ENCODE measurements at places on chromosomes 6 and 20.

GRCh38 chr6:22081709-22082108, 215.1 kb downstream of the PRL start:
- no peak for DNase-seq

- DNase-seq: no peak
These were observed 1.1 kb upstream of the SLC22A23 start for GRCh38 chr6:3457710-3458602.

DNA sequence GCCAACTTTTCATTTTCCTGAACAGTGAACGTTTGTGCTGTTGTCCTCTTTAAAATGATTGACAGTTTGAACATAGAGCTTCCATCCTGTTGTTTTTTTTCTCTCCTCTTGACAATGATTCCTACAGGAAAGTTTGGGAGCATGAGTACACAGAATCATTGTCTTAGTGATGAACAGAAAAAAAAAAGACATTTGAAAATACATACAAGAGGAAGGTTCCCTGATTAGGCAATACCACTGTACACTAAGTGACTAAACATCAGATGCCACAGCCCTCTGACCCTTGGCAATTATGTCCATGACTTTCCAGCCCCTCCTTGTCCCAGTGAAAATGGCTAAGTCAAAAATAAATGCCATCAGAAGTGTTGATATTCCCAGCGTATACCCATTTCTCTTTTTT, 71.5 kb downstream of the RTN4IP1 start:
- no peak for DNase-seq

- no peak for DNase-seq
These were observed 23.8 kb upstream of the TNFAIP3 start for GRCh38 chr6:137843211-137843610.

- no peak for DNase-seq
These were observed 38.6 kb downstream of the OVOL2 start for GRCh38 chr20:18019068-18019467.

DNA sequence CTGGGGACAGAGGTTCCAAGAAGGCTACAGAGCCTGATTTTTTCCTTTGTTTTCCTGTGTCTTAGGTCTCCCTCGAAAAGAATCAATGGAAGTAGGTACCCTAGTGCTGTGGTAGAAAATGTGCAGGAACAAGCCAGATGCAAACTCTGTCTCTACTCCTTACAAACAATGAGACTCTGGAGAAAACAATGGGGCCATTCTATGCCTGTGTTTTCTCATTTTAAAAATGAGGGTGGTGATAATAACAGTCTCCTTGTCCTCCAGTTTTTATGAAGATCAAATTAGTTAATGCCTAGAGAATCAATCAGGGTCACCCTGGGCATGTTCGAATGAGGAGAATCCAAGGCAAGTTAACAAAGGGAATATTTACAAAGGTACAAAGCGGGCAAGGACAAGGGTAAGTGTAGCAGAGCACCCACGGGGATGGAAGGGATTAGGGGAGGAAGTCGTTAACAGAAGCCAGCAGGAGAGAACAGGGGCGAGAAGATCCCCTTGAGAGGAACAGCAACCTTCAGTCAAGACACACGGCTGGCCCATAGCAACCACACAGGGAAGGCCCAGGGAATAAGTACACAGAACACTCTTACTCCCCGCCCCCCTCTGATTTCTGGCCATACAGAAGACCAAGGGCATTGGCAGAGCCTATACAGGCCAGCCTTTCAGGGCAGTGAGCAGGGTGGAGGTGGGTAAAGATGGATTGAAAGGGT, 342.8 kb downstream of the PTPRT start:
- no peak for DNase-seq

- DNase-seq: no peak
These were observed 8.8 kb upstream of the SMOC2 start for GRCh38 chr6:168432196-168432595.

GRCh38 chr6:4553387-4553786, 222.8 kb upstream of the CDYL start:
- DNase-seq: no peak

DNA sequence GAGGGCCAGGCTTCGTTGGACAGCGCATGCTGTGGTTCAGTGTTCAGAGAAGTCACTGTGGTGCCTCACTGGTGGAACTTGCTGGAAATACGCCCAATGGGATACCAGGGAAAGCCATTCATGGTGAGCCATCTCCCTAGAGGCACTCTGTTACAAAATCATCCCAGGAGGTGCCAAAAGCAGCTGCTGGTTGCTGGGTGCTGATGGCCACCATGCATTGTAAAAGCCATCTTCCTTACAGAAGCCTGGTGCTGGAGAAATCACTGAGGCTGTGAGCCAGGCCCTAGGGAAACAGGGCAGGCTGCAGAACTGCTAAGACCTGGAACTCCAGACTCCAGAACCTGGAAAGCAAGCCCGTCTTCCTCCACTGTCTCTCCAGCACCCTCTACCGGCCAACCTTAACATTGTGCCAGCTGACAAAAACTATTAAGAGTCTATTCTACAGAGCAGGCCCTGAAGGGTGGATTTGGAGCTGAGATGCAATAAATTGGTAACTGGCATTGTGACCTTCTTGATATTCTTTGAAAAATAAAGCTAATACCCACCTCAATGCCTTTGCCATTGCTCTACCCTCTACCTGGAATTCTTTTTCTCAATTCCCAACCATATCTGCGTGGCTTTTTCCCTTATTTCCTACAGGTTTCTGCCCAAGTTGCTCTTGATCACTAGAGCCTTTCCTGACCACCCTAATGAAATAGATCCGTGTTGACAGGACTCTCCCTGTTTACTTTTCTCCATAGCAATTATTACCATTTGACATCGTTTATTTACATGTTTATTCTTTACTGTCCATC, 18.5 kb downstream of the SNRPB start:
- no peak for DNase-seq

DNA sequence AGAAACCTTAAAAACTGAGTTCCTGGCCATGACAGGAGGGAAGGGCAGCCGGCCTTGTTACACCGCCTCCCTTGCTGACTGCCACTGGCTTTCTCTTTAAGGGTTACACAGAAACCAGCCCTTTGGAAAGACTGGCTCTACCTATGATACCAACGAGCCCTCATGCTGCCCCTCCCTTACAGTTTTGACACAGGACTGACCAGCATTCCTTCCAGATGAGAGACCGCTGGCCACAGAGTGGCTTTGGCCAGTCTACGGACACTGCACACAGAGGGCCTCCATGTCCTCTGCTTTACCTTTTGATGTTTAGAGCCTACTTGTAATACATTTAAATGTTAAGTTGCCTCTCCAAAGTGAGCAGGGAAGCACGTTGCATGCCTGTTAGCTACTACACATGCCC, 243.2 kb upstream of the GMDS start:
- DNase-seq: no peak

DNA sequence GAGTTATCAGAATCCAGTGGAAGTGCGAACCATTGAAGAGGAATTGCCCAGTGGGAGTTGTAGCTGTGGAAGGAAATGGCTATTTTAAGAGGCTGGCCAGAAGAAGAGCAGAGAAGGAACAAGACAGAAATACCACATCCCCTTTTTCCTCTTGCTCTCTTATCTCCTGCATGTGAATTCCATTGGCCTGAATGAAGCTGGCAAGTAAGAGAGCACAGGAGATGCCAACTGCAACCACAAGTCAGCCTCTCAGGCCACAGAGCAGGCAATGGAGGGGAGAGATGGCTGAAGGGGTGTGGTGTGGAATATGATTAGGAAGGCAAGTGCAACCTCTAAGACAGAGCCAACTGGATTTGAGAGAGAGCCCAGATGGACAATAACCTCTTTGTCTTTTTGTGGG, 362.7 kb upstream of the IMPG1 start:
- DNase-seq: no peak

- peak; percentile 52 for DNase-seq
These were observed 230.1 kb upstream of the SUPT3H start for GRCh38 chr6:45607798-45608197.

- no peak for DNase-seq
These were observed 19.9 kb upstream of the BPIFA2 start for GRCh38 chr20:33148040-33148439.

DNA sequence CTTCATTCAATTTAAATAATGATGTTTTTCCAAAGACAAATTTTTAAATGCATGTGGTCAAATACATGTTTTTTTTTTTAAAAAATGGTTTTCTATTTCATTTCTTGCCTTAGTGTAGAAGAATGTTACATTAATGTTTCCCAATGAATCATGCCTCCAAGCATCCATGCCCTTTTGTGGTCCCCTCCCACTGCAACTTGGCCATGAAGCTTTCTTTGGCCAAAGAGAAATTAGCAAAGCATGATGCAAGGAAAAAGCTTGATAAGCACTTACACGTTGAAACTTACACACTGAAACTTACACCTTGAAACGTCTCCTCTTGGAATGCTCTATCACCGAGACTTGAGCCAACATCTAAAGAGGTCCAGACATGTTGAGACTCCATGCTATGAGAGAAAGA, 93.0 kb upstream of the ELOVL5 start:
- no peak for DNase-seq

GRCh38 chr6:13006578-13007300, 290.2 kb downstream of the PHACTR1 start:
- no peak for DNase-seq

DNA sequence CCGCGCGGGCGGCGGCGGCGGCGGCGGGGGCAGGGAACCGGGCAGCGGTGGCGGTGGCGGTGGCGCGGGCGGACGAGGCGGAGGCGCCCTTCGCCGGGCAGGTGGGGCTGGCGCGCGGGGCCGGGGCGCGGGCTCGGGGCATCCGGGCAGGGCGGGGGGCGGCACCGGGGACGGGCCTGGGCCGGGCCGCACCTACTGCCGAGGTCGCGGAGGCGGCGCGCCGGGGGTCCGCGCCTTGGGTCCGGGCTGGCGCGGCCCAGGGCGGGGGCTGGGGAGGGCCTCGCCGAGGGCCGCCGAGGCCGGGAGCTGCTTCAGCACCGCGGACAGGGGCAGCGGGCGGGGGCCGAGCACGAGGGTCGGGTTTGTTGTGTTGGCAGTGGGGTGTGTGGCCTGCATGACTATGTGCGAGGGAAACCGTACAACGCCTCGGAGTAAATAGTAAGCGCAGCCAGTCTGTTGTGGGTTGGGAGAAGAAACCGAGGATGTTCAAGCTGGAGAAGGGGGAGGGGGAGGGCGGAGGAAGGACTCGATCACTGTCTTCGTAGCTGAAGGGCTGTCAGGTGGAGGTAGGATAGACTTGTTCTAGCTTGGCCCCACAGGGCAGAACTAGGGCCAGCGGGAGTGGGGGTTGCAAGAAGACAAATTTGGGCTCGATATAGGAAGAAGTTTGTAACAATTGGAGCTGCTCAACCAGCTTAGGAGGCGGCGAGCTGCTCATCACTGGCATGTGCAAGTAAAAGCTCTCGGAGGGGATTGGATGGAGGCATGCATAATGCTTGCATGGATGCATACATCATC, 593 bp downstream of the MMP24 start:
- no peak for DNase-seq

DNA sequence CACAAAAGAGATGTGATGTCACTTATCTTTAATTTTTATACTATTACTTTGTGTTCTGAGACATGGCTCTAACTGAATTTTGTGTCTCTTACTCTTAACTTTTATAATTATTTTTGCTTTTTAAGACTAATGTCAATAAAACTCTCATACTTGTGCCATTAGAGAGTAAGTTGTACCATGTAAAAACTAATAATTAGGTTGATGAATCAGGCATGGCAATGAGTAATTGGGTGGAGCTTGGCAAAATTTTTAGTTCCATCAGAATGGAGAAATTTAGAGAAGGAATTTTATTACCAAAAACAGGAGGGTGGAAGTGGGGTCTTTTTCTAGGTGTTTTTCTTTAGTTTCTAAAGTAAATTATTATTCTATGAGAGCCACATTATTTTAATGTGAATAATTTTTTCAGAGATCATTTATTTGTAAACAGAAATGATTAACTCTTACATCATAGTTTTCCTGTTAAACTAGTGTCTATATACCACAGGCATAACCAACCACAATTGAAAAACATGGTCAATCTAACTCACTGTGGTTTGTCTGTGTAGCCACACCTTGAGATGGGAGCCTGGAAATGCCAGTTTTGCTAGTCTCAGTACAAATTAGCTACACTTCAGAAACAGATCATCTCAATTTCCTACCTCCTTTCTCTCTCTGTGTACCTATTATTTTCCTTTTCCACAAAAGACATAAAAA, 51.8 kb downstream of the ELOVL4 start:
- no peak for DNase-seq

- DNase-seq: no peak
These were observed 93.8 kb downstream of the RIN2 start for GRCh38 chr20:19851861-19852260.

GRCh38 chr6:130211691-130212090, 11.1 kb downstream of the SAMD3 start:
- no peak for DNase-seq

GRCh38 chr20:3710703-3711483, 1.5 kb downstream of the SIGLEC1 start:
- DNase-seq: peak; percentile 83

DNA sequence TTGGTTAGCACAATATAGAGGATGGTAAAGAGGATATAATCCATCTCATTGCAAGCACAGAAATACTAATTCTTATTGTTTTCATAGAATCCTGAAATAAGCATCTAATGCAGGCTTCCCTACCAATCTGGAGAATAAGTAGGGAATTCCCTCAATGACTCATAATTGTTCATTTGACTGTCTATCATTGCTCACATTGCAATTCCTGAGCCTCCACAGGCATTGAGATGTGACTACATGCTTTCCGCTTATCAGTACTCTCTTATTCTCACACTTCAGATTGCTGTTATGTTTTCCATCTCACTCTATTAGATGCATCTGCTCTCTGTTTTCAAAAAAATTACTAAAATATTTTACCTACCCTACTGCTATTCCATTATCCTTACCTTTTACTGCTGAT, 216.2 kb upstream of the PRSS16 start:
- no peak for DNase-seq

- DNase-seq: no peak
These were observed 6.1 kb downstream of the EDN1 start for GRCh38 chr6:12296255-12296573.

- DNase-seq: no peak
These were observed 102.4 kb upstream of the SUPT3H start for GRCh38 chr6:45479834-45480751.

DNA sequence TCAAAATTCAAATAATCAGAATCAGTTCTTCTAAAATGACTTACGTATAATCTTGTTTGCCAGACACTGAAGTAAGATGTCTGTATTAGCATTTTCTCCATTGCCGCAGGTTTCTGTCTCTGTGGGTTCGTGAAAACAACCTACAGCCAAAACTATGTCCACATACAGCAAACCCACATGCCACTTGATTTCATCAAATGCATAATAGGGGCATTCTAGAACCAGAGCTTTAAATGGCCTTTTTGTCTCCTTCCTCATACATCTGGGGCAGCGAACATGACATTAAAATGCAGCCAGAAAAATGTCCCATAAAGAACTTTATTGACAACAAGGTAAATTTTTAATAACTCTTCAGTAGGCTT, 90.2 kb upstream of the QKI start:
- DNase-seq: no peak

GRCh38 chr20:34701405-34702085, 2.6 kb upstream of the TP53INP2 start:
- DNase-seq: no peak
